ENCODE measurements at places on chromosomes 5 and 9.

GRCh38 chr9:134375430-134376385 is 49.5 kb downstream of the RXRA start:
- peak; percentile 52 for DNase-seq

DNA sequence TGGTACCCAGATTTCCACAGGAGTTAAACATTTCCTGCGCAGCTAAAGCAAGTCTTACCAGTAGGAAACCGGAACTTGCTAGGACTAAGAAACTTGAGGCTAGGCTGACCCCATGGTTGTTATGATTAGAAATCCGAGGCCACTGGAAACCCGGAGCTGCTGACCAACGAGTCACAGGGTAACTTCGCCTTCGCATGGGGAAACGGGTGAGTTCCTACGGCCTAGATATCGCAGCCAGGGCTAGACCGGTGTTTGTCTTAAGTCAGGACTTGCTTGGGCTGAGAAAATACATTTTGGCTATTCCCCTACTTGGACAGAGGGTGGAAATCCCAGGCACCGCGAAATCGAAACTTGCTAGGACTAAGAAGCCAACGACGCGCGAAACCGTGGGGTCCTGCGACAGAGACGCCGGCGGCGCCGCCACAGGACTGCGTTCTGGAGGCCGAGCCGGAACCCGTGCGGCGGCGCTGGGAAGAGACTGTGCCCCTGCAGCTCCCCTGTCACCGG is 1.6 kb upstream of the ANXA2R start:
- DNase-seq, result peak; percentile 91

- DNase-seq, result no peak
Measured at GRCh38 chr5:116844015-116844414, 269.4 kb upstream of the SEMA6A start.

- no peak for DNase-seq
Measured at GRCh38 chr9:107215381-107215780, 67.7 kb upstream of the RAD23B start.

GRCh38 chr5:923281-923873 is 30.7 kb downstream of the TRIP13 start:
- peak; percentile 73 for DNase-seq

DNA sequence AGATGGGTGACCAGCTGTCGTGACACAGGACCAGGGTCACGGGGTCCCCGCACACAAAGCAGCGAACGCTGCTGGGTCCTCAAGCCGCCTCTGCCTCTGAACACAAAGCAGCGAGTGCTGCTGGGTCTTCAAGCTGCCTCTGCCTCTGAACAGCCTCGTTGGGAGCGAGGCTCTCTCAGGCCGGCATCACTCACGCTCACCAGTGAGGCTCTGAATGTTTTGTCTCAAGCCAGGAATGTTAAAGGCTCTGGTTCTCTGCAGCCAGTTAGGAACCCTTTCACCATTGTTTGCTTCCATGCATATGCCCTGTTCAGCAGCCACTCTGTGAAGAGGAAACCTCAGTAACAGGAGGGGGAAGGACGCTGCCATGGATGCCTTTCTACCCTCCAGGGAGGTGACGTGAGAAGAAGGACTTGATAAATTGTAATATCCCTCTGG is 82.7 kb upstream of the TAF11L2 start:
- DNase-seq, result no peak

DNA sequence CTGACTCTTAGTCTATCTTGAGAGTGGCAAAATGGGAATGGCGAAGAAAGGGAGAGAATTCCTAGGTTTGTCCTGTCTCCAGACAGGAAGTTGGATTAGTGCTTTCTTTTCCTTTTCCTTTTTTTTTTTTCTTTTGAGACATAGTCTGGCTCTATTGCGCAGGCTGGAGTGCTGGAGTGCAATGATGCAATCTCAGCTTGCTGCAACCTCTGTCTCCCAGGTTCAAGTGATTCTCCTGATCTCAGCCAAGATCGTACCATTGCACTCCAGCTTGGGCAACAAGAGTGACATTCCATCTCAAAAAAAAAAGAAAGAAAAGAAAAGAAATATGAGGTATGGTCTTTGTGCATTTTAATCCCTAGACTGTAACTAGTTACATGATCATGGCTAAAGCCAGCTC is 12.6 kb upstream of the KIF27 start:
- peak; percentile 63 for DNase-seq

DNA sequence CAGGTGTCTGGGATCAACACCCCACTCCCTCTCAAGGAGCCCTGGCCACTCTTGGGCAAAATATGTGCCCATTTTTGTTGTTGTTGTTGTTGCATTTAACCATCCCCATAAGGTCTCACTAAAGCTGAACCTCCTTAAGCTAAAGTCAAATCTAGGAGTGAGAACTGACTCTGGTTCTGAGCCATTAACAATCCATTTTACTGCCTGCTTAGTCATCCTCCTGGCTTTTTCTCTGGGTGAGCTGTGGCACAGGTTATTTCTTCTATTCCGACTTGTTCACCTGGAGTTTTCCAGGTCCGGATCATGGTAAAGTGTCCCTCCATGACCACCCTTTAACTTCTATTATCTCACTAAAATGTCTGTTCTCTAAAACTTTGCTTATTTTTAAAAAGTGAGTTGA is 85.2 kb downstream of the CAMK4 start:
- DNase-seq, result no peak

Measured in inflammatory macrophage (primary cell).